Stimulated activated CD4-positive, alpha-beta T cell treated with anti-CD3 and anti-CD28 coated beads, Interleukin-15, amount 100 ng/mL, for 1 hour (primary cell): ENCODE measurements at places on chromosomes 7 and 10.

- DNase-seq = no peak
These were observed 6.9 kb upstream of the CYTH3 start for GRCh38 chr7:6279341-6279740.

DNA sequence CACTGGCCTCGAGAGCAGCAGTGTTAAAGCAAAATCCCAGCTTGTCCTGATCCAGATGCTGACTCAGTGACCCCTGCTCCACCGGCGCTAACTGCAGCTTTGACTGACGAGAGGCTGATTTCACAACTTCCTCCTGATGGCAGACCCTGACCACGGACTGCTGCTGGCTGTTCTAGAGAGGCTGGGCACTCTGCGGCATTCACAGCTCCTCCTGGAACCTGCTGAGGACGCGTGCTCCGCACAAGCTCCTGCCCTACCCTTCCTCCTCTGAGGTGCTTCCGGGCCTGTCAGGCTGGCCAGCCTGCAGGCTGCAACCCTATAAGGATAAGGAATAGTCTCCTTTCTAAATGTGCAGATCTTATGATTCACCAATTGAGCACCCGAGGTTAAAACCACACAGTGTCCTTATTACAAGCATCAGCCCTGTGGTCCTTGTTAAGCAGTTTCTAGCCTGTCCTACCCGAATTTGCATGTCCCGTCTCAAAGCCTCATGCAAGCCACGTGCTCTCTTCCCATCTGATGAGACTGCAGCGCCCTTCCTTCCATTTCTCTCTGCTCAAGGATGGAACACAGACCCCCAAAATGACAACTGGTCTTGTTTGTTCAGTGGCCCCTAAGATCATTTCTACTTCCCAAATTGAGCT lies 35.5 kb upstream of the NCAPG2 start:
- DNase-seq = no peak

DNA sequence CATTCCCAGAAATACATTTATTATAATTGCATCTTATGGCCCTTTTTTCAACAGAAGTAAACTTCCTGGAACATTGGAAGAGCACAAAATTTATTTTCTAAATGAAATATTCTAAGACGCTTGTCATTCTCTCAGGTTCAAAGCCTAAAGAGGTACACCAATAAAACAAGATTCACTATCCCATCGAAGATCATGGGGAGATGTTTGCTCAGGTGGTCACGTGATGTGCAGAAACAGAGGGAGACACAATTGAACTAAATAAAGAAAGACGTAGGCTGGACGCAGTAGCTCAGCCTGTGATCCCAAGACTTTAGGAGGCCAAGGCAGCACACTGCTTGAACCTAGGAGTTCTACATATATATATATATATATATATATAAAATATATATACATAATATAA lies 46.0 kb upstream of the TMEM254 start:
- DNase-seq = no peak

DNA sequence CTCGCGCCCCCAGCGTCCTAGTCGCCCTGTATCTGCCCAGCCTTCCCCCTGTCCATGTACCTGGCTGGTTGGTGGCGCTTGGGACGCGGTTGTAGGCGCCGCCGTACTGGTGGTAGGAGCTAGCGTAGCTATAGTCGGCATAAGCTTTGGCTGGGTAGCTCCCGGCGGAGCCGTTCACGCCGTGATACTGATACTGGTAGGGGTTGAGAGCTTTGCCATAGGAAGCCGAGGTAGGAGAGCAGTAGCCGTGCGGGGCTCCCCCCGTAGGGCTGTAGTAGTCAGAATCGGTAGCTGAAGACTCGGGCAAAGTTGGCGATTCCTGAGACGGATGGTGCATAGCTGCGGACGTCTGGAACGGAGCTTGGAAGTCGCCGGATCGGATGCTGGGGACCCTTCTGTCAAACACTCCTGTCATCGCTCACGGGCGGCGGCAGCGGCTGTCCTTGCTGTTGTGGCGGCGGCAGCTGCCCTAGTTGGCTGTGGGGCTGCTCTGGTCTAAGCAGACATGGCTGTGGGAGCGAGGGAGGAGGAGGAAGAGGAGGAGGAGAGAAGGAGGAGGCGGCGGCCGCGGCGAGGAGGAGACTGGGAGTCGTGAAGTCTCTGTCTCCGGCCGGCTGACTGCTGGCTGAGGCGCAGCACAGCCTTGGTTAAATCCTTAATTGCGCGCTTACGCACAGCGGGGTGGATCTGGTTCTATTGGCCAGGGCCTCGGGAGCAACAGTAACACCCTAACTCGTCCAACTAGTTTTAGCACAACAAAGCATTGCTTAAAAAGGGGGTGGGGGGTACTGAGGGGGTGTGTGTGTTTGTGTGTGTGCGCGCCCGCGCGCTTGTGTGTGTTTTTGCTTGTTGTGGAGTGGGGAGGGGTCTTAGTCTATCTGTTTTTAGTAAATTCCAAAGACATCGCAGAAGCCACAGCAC lies at the start of gene DLX5:
Gene DLX5 (minus strand): TSS at position 623 of the 921 bp plus-strand sequence. CDS start 208 bp downstream, at position 415.
- DNase-seq = no peak

- no peak for DNase-seq
These were observed 189.0 kb upstream of the SH2B2 start for GRCh38 chr7:102097601-102098161.

DNA sequence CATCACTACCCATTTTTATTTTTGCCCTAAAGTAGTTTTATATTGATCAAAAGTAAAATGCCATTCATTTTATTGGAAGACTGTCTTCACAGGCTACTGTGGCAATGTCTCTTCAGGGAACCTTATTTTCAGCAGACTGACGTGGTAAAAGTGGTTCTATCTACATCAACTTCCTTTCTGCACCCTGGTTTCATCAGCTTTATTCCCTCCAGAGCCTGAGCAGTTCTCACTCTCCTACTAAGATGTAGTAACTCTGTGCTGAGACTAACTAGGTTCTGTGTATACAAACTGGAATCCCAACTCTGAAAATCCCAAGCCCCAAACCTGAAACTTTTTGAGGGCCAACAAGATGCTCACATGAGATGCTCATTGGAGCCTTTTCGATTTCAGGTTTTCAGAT lies 155.3 kb downstream of the SFMBT2 start:
- no peak for DNase-seq

DNA sequence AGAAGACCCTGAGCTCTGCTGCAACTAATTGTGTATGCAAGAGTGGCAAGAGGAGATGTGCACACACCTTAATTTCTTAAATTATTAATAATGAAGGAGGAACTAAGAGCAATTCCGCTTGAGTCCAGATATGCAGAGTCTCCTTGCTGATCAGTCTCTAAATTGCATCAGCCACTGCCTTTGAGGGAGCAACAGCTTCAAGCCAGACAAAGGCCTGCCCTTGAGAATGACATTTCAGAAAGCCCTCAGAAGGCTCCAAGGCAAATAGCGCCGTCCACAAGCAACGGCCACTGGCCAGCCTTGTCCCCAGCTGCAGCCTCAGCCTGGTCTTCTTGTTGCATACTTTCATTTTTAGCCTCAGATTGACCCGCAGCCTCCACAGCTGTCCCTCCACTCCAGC lies 110.6 kb upstream of the RNF32 start:
- no peak for DNase-seq

DNA sequence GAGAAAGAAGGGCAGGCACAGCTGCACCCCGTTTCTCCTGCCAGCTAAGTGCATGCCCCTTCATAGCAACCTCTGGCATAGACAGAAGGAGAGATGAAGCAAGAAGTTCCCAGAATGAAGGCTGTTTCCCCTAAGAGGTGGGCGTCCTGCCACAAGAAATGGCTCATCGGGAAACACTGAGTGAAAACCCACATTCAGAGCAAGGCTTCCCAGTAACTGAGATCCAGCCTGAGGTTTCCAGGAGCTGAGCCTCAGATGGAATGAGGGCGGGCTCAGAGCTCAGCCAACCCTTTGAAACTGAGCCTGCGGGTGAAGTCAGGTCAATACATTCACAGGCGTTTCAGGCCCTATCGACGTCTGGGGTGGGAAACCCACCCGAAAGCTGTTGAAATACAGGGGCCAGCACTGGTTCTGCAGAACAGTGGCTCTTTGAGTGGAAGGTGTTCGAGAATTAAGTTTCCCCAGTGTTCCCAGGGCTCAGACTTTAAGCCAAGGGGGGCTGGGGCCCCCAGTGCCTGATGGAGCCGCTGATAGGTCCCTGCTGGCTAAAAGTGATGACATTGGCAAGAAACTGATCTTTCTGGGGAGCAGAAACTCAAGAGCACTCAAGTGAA lies 510.2 kb downstream of the RPS24 start:
- no peak for DNase-seq

- no peak for DNase-seq
These were observed 50.0 kb downstream of the ESYT2 start for GRCh38 chr7:158779061-158780000.

GRCh38 chr10:102313221-102313896 lies 68.0 kb downstream of the GBF1 start:
- no peak for DNase-seq

- DNase-seq = no peak
These were observed 1.0 kb upstream of the PSMC2 start for GRCh38 chr7:103346396-103346795.

DNA sequence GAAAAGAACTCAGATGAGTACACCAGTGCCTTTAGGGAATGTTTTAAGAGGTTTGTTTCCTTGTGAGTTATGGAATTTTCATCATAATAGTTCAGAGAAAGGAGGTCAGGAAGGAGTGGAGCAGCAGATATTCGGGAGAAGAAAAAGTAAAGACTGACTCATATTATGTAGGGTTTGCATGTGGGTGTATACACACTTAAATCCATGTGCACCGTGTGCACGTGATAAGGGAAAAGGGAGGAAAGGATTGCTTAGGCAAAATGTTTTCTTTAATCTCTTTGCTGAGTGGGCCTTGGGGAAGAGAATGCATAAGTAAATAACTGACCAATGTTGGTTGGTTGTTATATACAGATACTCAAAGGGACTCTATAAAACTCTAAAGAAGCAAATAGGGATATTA lies 30.2 kb downstream of the PLCE1 start:
- no peak for DNase-seq

DNA sequence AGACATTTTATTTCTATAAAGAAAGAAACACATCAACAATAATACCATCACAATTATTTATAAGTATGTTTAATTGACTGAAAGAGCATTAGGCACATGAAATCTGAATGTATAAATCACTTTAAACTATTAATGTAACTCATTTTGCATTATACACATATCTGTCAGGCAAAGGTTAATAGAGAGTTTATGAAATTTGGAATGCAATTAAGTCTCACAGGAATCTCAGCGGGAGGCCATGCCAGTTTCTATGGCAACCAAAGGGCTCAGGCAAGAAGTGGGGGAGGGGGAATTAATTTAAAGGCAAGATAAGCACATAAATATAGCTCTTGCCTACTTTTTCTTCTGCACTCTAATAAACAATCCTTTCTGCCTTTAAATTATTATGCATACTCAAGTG lies 152.6 kb downstream of the SLC16A9 start:
- DNase-seq = no peak

DNA sequence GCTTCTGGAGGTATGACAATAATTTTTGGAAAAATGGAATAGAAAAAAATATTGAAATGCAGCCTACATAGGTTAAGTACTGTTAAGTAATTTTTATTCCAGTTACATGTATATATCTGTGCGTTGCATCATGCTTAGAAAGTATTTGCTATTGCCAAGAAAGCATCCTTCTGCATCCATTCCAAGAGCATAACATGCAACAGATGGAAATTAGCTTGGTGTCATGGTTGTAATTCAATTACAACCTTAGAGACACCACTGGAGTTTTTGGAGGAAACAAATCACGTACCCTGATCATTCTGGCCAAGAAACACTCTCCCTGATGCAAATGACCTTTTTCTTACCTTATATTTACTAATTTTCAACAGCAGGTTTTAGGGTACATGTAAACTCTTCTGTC lies 1.7 kb downstream of the AKR1B1 start:
- no peak for DNase-seq

- no peak for DNase-seq
These were observed 8.2 kb downstream of the CCSER2 start for GRCh38 chr10:84336406-84337090.

DNA sequence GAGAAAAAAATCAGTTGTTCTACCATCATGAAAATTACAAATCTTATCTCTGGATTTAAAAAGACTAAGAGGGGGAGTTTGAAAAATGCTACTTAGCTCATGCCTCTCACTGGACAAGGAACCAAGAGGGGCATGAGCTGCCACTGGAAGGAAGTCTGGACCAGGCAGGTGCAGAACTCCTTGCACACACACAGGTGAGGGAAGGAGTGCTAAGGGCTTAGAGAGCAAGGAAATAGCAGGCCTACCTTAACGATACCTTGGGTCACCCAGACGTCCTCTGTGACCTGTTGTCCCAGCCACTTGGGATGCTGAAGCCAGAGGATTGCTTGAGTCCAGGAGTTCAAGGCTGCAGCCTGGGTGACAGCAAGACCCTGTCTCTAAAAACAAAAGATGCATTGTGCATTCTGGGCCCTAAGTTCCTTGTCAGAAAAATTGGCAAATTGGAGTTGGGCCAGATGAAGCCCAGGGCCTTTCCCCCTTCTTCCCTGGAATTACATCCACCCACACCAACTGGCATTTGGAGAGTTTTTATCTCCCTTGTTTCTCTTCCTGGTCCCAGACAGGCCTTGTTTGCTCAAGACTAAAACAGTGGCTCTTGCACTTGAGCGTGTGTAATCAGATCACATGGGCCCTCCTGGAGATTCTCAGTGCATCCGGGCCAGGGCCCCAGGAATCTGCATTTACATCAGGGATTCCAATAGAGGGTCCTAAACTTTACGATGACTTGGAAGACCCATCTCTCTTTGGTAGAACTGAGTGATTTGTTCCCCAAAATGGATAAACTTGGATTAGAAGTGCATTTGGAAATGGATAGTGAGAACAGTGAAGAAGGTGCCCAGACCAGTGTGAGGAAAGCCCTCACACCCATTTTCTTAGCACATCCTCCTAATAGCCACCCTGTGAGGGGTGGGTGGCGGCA lies 3.0 kb downstream of the DDIT4 start:
- no peak for DNase-seq
